NCI-H1694 treated with DMSO at 0.1 percent for 48 hours (cell line): ENCODE measurements at places on chromosomes 11 and 22.

GRCh38 chr22:25360891-25361645 is 141.6 kb downstream of the CRYBB2 start:
- DNase-seq = no peak

DNA sequence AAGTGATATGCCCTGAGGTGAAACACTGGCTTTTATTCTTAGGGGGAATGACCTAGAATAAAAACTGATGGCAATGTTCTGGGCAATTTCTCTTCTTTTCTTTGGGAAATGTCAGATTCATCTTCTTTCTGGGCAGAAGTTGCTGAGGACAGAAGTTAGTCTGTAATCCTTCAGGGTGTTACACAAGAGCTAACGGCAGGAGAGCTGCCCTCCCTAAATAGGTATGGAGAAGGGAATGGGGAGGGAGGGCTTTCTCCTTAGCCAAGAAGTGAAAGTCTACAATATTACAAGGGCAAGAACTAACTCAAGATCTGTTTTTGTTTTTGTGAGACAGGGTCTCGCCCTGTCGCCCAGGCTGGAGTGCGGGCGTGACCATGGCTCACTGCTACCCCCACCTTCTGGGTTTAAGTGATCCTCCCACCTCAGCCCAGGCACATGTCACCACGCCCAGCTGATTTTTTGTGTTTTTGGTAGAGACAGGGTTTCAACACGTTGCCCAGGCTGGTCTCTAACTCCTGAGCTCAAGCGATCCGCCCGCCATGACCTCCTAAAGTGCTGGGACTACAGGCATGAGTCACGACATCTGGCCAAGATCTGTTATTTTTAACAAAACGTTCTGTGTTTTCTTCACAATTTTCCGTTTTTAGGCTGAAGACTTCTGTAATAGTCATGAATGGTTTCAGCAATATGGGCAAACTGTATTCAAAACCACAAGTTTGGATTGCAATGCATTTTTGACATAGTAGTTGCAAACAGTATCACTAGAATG is 7.2 kb downstream of the PIWIL4 start:
- DNase-seq = no peak

- DNase-seq = no peak
Measured at GRCh38 chr11:78365381-78365792, 52.2 kb downstream of the GAB2 start.

DNA sequence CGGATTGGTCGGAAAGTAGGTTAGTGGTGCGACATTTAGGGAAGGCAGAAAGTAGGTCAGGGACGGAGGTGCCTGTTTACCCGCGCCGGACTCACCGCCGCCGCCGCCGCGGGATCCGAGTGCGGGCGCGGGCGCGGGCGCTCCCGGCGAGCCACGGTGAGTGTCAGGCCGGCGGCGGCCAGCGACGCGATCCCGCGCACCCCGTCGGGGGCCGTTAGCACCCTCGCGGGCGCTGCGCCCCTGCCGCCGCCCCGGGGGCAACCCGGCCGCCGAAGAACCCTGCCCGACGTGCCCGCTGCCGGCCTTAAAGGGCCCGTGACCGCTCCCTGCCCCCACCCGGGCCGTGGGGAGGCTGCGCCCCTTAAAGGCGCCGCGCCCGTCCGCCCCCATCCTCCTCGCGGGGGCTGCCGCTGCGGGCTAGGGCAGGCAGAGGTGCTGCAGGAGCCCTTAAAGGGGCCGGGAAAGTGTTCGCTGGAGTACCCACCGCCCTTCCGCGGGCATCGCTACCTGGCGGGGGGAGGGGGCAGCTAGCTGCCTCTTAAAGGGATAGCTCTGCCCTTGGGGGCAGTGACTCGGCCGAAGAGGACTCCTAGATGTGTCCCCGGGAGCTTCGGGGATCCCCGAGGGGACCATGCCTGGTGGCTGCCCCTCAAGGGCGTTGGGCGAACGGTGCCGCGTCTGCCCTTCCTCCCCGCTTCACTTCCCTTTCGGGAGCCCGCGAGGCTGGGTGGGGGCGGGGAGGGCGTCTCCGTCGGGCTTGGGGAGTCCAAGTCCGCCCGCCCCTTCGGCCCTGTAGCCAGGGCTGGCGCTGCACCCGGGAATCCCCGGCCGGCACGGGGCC is at the start of gene BMAL1:
Gene BMAL1, plus strand, starts transcription at position 23 of the 841 bp plus-strand sequence. CDS start 76,519 bp downstream, outside the sequence.
- no peak for DNase-seq

GRCh38 chr11:127308291-127308690 is 307.7 kb upstream of the KIRREL3 start:
- no peak for DNase-seq

DNA sequence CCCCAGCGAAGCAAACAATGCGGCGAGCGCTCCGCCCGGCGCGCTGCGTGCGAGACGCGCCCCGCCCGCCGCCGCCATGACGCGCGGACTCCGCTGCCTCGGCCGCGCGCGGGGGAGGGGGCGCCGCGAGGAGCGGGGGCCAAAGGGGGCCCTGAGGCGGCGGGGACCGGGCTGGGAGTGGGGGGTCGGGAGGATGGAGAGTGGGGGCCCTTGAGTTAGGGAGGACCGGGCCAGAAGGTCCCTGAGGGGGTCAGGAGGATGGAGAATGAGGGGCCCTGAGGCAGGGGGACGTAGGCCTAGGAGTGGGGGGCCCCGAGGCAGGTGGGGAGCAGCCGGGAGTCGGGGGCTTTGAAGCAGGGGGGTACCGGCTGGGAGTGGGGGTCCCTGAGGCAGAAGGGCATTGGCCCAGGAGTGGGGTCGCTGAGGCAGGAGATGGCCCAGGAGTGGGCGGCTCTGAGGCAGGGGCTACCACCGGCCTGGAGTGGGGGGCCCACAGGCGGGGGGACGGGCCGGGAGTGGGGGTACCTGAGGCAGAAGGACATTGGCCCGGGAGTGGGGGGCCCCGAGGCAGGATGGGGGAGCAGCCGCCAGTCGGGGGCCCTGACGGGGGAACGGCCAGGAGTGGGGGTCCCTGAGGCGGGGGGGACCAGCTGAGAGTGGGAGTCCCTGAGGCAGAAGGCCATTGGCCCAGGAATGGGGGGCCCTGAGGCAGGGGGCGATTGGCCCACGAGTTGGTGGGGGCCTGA is at the start of gene BRD1:
Gene BRD1, minus strand, starts transcription at position 21 of the 746 bp plus-strand sequence. CDS start 3,556 bp downstream, outside the sequence.
- DNase-seq = peak; percentile 12

- no peak for DNase-seq
Measured at GRCh38 chr22:26846645-26847044, 189.3 kb downstream of the MIAT start.

- peak; percentile 4 for DNase-seq
Measured at GRCh38 chr11:95556342-95557163, 233.0 kb downstream of the FAM76B start.

GRCh38 chr22:46142548-46143490 is 7.5 kb upstream of the PPARA start:
- no peak for DNase-seq

DNA sequence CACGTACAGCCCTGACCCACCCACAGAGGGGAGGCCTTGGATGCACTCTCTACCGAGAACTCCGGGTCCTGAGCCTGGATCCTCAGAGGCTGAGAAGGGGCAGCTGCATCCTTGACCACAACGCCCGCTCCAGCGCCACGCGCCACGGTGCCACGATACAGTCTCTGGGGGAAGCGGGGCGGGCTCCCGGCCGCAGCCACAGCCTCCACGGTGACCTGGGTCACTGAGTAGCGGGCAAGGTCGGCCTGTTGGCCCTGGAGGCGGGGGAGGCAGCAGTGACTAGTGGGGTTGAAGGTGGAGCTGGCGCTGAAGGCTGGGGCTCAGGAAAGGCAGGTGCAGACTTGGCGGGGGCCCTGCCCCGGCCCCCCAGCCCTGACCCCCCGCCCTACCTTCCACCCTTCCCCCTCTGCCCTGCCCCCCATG is 3.9 kb upstream of the IRF7 start:
- DNase-seq = no peak

DNA sequence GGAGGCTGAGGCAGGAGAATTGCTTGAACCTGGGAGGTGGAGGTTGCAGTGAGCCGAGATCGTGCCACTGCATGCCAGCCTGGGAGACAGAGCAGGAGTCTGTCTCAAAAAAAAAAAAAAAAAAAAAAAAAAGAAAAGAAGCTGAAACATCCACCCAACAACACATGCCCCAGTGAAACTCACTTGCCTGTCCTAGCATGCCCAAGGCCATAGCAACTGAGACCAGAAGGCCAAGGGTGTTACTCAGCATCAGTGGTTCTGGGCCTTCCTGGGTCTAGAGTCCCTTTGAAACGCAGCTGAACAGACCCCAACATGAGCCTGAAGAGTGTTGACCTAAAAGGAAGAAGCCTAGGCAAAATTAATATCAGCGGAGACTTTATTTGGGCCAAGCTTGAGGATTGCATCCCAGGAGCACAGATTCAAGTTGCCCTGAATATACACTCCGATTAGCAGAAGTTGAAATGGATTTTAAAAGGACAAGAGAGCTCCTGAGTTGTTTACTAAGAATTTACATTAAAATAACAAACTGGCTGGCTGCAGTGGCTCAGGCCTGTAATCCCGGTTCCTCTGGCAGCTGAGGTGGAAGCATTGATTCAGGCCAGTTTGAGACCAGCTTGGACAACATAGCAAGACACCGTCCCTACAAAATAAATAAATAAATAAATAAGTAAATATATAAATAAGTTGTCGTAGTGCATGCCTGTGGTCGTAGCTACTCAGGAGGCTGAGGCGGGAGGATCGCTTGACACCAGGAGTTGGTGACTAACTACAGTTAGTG is 7.0 kb downstream of the PRDX5 start:
- no peak for DNase-seq

DNA sequence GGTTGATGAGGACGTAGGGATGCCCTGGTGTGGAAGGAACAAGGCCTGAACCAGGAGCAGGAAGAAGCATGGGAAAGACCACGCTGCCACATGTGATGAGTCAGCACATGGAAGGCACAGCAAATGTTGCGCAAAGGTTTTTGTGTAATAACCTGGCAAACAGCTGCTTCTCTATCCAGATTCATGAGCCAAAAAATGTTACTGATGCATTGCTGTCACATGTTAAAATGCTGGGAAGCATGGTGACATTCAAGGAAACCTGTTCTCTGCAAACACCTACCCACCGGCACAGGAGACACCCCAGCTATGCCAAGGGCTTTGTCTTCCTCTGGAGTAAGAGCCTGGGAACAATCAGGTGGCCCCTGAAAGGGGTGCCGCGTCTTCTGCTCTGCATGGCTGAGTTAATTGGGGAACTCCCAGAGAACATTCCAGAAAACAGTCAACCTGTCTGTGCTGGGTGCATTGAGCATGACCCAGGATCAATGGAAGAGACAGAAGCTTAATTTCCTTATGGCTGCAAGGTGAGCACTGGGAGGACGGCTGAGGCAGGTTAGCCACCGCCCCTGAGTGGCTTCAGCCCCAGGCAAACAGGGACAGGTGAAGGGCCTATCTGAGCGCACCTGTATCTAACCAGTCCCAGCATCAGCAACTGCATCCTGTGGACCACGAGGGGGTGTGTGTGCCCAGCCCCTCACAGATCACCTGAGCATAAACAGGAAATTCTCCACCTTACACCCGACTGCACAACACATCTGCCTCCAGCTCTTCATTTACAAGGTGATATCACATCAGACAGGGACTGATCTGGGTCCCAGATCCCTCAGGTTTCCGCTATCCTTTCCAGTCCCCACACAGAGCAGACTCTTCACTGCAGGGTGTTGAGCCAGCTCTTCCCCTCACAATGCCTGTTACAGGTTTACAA is 108.4 kb downstream of the GGTLC2 start:
- DNase-seq = no peak

- DNase-seq = no peak
Measured at GRCh38 chr11:20129665-20130064, 30.6 kb downstream of the DBX1 start.

DNA sequence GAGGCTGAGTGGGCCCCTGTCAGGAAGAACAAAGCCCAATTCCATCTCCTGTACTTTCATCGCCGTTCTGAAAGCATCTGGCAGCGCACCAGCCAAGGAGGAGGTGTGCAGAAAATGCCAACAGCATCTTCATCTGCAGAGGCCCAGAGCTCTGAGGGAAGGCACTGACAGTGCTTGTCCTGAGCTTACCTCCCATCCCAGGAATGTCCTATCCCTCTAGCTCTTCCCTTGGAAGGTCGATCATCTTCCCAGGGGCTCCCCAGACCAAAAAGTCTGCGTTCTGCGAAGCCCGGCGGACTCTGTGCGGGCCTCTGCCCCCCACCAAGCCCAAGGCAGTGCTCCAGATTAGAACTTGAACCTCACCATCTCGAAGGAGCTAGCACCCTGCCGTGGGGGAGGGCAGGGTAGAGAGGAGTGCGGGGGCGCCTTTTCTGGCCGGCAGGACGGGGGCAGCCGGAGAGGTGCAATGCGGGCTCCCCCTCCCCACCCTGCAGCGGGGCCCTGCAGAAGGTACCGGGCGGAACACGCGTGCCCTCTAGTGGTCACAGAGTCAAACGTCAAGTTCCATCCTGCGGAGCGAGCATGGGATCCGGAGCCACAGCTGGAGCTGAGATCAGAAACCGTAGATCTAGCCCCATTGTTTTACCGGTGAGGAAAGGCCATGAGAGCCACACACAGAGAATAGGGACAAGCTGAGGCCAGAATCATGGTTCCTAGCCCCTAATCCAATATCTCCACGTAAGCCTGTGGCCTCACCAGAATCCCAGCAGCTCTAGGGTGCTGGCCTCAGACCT is 5.0 kb downstream of the SCN2B start:
- DNase-seq = peak; percentile 27

DNA sequence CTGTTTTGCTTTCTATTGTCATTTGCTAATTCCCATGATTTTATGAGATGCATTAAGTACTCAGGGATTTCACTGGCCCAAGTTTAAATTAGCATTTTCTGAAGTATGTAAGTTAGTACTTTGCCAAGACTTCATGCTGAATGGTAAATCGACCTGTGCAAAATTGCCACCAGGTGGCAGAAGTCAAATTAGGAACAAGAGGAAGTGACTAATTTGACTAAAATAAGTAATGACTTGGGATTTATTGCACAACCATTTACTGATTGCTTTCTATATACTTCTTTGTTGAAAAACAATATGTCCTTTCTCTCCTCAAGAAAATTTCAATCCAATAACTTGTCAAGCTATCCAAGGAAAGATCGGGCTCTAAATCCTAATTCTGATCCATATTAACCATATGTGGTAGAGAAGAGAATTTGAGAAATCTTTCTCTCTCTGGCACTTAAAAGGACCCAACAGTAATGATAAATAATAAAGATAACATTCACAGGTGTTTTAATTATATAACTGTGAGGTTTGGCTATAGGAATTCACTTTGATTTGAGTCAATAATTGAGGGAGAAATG is 253.7 kb upstream of the CHORDC1 start:
- no peak for DNase-seq

GRCh38 chr11:123439616-123440015 is 9.5 kb downstream of the GRAMD1B start:
- no peak for DNase-seq

DNA sequence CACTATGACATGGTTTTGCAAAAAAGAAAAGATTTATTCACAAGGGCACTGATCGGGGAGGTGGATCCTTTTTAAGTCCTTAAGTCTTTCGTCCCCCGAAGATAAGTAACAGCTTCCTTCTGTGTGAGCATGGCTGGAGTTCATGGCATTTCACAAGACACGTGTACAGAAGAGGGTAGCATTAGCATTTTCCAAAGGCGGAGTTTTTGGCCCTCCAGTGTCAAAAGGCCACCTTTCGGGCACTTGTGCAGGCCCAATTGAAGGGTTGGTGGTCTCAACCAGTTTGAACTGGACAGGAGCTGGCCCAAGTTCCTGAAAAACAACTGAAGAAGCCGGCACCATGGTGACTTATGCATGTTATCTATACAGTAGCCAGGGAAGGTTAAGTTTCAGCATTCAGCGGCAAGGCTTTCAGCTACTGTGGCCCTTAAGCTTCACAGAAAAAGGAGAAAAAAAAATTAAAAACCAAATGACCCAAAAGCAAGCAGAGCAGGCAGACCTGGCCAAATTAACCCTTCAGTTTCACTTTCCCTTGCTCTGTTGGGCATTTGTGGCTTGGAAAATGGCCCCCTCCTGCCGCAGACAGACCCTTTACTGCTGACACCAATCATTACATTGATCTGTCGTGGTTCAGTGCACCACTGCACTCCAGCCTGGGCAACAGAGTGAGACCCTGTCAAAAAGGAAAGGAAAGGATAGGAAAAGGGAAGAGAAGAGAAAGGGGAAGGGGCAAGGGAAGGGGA is 18.7 kb downstream of the ZNF74 start:
- DNase-seq = no peak
